A673 (cell line): ENCODE measurements at places on chromosomes 6 and 20.
A peak's percentile ranks its signal among the peaks of the same experiment; 100 is the strongest.

- DNase-seq = no peak
- H3K4me3 ChIP-seq = no peak overlapping the region
- H3K36me3 ChIP-seq = no peaks in the 10 kb centered on the region
- no peaks in the 10 kb centered on the region for H3K4me1 ChIP-seq
- no peak overlapping the region for H3K27ac ChIP-seq
Observed at GRCh38 chr6:34120953-34121675, 24.8 kb downstream of the GRM4 start.

- H3K27ac ChIP-seq = no peak overlapping the region
- H3K27me3 ChIP-seq = no peaks in the 10 kb centered on the region
- peaks cover 3% of the 10 kb centered on the region for H3K4me1 ChIP-seq
- no peak overlapping the region for H3K4me3 ChIP-seq
- peak; percentile 45 for DNase-seq
Observed at GRCh38 chr6:136774228-136775041, 17.8 kb downstream of the MAP3K5 start.

DNA sequence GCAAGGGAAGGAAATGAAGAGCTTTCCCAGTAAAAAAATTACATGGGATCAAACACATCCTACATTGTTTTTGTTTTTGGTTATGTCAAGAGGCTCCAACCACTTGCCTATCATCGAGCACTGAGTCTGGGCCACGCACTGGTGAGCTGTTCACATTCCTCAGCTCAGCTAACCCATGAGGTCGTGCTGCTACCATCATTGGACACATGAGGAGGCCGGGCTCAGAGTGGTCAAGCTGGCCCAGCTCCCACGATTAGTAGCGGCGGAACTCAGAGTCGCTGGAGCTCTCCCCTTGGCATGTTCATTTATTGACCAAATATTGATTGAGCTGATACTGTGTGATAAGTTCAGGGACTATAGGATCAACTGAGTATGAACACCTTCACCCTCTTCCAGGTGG lies 164.9 kb downstream of the CDH26 start:
- H3K27ac ChIP-seq = no peak overlapping the region
- no peaks in the 10 kb centered on the region for H3K36me3 ChIP-seq
- no peaks in the 10 kb centered on the region for H3K4me1 ChIP-seq
- H3K4me3 ChIP-seq = no peak overlapping the region
- DNase-seq = no peak
- H3K27me3 ChIP-seq = peaks cover 5% of the 10 kb centered on the region

GRCh38 chr6:87391334-87391733 lies 16.4 kb upstream of the CFAP206 start:
- DNase-seq = peak; percentile 44
- no peak overlapping the region for H3K27ac ChIP-seq
- H3K36me3 ChIP-seq = no peaks in the 10 kb centered on the region
- no peaks in the 10 kb centered on the region for H3K27me3 ChIP-seq
- H3K4me3 ChIP-seq = no peak overlapping the region
- H3K4me1 ChIP-seq = no peaks in the 10 kb centered on the region

GRCh38 chr6:138087593-138088325 lies 19.5 kb downstream of the PERP start:
- DNase-seq = no peak
- H3K36me3 ChIP-seq = no peaks in the 10 kb centered on the region
- peaks cover 4% of the 10 kb centered on the region for H3K27me3 ChIP-seq
- H3K27ac ChIP-seq = no peak overlapping the region
- peaks cover 5% of the 10 kb centered on the region for H3K4me1 ChIP-seq
- H3K4me3 ChIP-seq = no peak overlapping the region

- no peak overlapping the region for H3K27ac ChIP-seq
- no peak for DNase-seq
- H3K4me3 ChIP-seq = no peak overlapping the region
- H3K4me1 ChIP-seq = no peaks in the 10 kb centered on the region
Observed at GRCh38 chr6:32058511-32058963, 20.3 kb downstream of the CYP21A2 start.

GRCh38 chr20:22833851-22834250 lies 201.3 kb upstream of the SSTR4 start:
- H3K27me3 ChIP-seq = no peaks in the 10 kb centered on the region
- no peak overlapping the region for H3K27ac ChIP-seq
- no peaks in the 10 kb centered on the region for H3K36me3 ChIP-seq
- no peaks in the 10 kb centered on the region for H3K4me1 ChIP-seq
- H3K4me3 ChIP-seq = no peak overlapping the region
- DNase-seq = no peak

DNA sequence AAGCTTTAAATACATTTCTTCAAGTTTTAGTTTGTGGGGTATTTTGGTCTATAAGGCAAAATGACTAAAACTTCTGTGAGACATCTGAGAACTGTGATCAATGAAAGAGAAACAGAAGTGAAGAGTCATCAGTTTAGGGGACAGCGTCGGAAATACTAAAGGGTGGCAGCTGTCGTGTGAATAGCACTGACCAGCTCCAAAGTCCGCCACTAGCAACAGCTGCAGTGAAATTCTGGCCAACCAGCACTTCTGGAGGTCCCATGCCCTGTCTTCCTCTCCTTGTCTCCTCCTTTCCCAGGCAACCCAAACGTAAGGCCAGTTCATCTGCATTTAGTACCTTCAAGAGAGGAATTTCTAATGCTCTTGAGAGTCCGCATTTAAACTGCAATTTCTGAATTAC lies 87.5 kb downstream of the DACT2 start:
- no peak overlapping the region for H3K27ac ChIP-seq
- no peaks in the 10 kb centered on the region for H3K27me3 ChIP-seq
- no peak overlapping the region for H3K4me3 ChIP-seq
- DNase-seq = no peak
- no peaks in the 10 kb centered on the region for H3K36me3 ChIP-seq
- peaks cover 2% of the 10 kb centered on the region for H3K4me1 ChIP-seq

DNA sequence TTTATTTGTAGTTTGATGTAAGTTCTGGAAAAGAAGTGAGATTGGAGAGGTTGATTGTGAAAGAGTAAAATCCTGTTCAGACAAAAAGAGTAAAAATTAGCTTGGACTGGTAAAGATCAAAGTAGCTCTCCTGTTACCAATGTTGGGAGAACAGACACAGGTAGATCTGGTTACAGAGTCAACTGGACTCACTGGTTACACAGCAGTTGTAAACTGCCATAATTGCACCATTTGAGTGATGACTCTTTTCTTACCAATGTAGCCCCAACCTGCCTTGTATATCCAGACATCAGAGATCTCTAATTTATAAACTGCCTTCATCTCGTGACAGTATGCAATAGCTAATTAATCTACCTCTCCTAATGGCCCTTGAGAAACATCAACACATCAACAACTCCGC lies 165.6 kb upstream of the PRSS16 start:
- H3K4me3 ChIP-seq = no peak overlapping the region
- no peak overlapping the region for H3K27ac ChIP-seq
- no peaks in the 10 kb centered on the region for H3K4me1 ChIP-seq
- no peak for DNase-seq
- H3K27me3 ChIP-seq = no peaks in the 10 kb centered on the region

GRCh38 chr20:11717562-11717961 lies 200.1 kb upstream of the BTBD3 start:
- no peaks in the 10 kb centered on the region for H3K36me3 ChIP-seq
- H3K27ac ChIP-seq = no peak overlapping the region
- no peaks in the 10 kb centered on the region for H3K4me1 ChIP-seq
- peaks cover 4% of the 10 kb centered on the region for H3K27me3 ChIP-seq
- no peak overlapping the region for H3K4me3 ChIP-seq
- no peak for DNase-seq

GRCh38 chr20:1187605-1188171 lies 2.9 kb upstream of the TMEM74B start:
- no peaks in the 10 kb centered on the region for H3K4me1 ChIP-seq
- peaks cover 25% of the 10 kb centered on the region for H3K27me3 ChIP-seq
- H3K27ac ChIP-seq = no peak overlapping the region

DNA sequence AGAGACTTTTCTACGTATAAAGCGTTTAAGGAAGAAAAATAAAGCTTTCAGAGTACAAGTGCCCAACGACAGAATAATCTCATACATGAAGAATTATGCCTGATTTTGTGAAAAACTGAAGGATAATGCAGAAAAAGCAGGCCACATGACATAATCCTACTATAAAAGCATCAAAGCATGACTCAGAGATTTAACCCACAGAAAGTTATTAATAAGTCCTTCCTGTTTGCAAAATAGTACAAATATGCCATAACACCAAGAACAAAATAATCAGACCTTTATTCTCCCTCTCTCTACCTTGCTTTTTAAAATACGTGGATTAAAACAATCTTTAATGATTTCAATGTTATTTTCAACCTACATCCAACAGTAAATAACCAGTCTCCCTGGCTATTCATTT lies 118.6 kb upstream of the BCLAF1 start:
- peak overlapping the region; percentile 42 for H3K27ac ChIP-seq
- peak; percentile 30 for DNase-seq

DNA sequence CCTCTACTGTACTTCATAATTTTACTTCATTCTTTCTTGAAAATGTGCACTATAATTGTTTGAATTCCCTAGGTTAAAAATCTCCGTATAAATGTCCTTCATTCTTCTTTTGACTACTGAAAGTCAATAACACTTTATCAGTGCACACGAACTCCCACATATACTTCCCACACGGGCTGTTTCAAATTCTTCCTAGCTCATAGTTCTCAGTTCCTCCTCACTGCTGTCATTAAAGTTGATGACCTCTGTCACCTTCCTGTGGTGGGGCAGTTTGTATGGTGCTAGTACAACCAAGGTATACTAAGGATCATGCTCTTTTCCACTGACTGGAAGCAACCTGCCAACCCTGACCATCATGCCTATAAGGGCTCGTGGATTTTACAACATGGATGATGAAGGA lies 40.0 kb upstream of the CD2AP start:
- H3K36me3 ChIP-seq = no peaks in the 10 kb centered on the region
- H3K4me3 ChIP-seq = no peak overlapping the region
- no peak for DNase-seq
- H3K27ac ChIP-seq = no peak overlapping the region
- H3K27me3 ChIP-seq = peaks cover 3% of the 10 kb centered on the region
- H3K4me1 ChIP-seq = no peaks in the 10 kb centered on the region

DNA sequence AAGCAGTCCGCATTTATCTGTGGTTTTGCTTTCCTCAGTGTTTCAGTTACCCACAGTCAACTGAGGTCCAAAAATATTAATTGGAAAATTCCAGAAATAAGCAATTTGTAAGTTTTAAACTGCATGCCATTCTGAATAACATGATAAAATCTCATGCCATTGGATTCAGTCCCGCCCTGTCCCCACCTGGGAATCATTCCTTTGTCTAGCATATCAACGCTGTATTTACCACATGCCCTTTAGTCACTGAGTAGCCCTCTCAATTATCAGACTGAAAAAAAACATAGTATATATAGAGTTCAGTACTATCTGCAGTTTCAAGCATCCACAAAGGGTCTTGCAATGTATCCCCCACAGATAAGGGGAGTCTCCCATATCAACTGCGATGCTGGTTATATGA lies 17.1 kb downstream of the RANBP9 start:
- DNase-seq = no peak
- no peak overlapping the region for H3K4me3 ChIP-seq

DNA sequence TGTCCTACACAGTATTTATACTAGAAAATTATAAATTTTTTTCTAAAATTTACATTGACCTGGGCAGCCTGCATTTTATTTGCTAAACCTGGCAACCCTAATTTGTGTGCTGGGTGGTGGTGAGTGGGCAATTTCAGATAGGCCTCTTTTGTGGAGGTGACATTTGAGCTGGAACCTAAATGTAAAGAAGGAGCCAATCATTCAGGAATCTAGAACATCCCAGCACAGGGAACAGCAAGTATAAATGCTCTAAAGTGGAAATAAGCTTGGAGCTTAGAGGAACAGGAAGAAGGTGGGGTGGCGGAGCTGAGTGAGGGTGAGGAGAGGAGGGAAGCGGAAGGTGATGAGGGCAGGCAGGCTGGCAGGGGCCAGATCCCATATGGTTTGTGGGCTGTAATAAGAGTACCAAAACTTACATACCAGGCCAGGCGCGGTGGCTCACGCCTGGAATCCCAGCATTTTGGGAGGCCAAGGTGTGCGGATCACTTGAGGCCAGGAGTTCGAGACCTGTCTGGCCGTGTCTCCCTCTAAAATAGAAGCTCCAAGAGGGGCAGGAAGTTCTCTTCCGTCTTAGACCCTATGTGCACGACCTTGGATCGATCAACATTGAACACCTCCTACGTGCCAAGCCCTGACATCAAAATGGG lies 549 bp upstream of the CSE1L start:
- DNase-seq = no peak
- H3K4me1 ChIP-seq = peaks cover 17% of the 10 kb centered on the region
- peak overlapping the region; percentile 94 for H3K27ac ChIP-seq
- H3K36me3 ChIP-seq = peaks cover 24% of the 10 kb centered on the region

DNA sequence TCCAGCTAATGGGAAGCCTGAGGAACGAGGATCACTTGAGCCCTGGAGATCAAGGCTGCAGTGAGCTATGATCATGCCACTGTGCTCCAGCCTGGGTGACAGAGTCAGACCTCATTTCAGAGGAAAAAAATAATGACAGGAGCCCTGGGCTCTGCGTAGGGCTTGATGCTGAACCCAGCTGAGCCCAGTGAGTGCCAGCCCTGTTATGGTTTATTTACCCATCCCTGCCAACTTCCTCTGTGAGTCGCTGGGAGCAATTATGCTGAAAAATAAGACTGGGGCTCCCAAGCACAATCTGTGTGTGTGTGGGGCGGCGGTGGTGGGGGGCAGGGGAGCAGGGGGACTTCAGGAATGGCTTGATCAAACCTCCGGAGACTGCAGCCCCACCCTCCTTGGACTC lies 75.9 kb upstream of the PMEPA1 start:
- H3K4me3 ChIP-seq = no peak overlapping the region
- H3K36me3 ChIP-seq = no peaks in the 10 kb centered on the region
- no peaks in the 10 kb centered on the region for H3K27me3 ChIP-seq
- no peak for DNase-seq
- H3K4me1 ChIP-seq = no peaks in the 10 kb centered on the region

DNA sequence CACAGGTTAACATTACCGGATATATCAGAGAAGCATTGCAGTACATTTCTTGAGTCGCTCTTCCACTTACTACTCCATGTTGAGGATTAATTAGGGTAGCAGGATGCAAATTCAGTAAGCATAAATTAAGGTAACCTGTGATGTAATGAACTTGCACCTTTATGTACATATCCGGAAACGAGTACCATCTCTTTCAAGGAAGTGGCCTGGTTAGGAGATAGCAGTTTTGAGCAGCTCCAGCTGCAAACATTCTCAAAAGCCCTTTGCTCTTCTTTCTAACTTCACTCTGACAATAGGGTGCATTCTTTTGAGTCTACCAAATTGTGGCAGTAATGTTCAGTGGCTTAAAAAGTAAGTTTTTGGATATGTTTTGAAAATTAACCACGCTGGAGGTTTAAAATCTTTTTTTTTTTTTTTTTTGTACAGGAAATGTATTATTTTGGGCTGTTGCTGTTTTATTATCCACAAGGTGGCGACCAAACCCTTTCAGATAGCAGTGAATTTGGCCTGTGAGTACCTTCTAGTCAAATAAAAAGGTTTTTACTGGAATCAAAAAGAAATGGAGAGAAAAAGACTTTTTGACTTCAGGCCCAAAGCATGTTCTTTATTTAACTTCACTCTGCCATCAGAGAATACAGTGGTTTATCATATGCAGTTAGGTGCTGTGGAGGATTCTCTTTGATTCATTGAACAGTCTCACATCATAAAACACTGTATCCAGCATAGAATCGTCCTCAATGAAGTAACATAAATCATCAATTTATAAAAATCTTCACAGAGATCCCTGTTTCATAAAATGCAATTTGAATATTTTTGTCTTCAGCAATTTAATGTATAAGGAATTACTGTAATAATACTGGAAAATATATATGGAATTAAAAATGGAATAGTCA lies 8.9 kb downstream of the FAM217B start:
- peaks cover 20% of the 10 kb centered on the region for H3K4me1 ChIP-seq
- peaks cover 8% of the 10 kb centered on the region for H3K36me3 ChIP-seq
- DNase-seq = peak; percentile 62
- no peak overlapping the region for H3K4me3 ChIP-seq

- no peak for DNase-seq
- no peaks in the 10 kb centered on the region for H3K36me3 ChIP-seq
- H3K27me3 ChIP-seq = no peaks in the 10 kb centered on the region
- no peaks in the 10 kb centered on the region for H3K4me1 ChIP-seq
Observed at GRCh38 chr6:111711984-111712752, 106.5 kb upstream of the TRAF3IP2 start.
